Hindlimb muscle (tissue), 1 donor: ENCODE measurements at places on chromosomes 11 and 22.

DNA sequence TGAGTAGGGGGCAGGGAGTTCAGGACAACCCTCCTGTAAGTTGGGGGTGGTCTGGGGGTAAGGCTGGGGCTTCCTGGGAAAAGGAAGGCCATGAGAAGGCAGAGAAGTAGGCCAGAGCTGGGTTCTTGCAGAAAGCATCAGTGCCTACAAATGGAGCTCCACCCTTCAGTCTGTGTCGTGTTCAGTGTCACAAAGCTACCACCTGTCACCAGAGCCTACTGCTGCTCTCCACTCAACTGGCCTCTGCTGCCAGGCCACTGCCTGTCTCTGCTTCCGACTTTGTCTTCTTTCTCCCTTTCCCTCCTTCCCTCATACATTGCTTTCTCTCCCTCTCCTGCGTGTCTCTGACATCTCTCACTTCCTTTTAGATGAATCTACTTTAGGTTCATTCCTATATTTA is 3.4 kb upstream of the WBP2NL start:
- DNase-seq, result no peak

GRCh38 chr11:110199184-110199981 is 97.0 kb downstream of the RDX start:
- DNase-seq, result no peak

GRCh38 chr11:68963779-68964178 is 17.0 kb downstream of the MRGPRD start:
- DNase-seq, result no peak

DNA sequence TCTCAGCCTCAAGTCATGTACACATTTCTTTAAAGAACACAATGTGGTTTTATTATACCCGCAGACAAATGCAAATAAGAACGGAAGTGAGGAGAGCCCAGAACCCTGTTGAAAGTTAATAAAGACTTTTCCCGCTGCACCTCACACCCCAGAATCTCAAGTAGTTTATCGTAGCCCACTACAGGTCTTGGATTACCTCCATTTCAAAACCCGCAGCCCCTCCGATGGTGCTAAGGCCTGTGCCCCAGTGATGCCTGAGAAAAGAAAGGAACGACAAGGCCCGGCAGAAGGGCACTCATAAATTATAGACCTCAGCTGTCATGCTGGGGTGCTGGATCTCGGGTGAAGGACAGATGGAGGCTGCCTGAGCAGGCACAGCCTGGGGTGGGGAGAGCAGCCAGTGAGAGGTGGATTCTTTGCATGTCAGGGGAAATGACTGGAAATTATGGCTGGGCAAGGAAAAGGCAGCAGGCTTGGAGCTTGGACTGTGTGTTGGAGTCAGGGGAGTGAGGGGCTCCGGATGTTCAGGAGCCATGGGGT is 354.1 kb downstream of the NTM start:
- no peak for DNase-seq

- DNase-seq, result no peak
Observed at GRCh38 chr11:130872981-130873380, 43.3 kb downstream of the SNX19 start.

DNA sequence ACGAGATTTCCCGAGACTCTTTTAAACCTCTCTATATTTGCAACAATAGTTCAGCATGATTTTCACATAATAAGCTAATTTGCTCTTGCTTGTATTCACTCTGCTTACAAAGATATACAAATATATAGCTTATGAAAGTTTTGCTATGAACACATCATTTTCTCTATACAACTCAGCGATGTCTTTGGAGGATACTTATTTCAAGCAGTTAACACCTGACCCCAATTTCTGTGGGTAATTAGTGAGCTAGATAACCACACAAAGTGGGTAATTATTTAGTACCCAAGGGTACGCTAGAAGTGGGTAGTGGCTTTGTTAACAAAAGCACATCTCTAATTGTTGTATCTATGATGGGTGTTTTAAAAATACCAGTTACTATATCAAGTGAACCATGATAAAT is 12.3 kb downstream of the BLID start:
- DNase-seq, result no peak

GRCh38 chr11:79939111-79939510 is 498.3 kb upstream of the TENM4 start:
- no peak for DNase-seq

GRCh38 chr22:19579115-19579811 is 55.1 kb upstream of the CLDN5 start:
- DNase-seq, result no peak

DNA sequence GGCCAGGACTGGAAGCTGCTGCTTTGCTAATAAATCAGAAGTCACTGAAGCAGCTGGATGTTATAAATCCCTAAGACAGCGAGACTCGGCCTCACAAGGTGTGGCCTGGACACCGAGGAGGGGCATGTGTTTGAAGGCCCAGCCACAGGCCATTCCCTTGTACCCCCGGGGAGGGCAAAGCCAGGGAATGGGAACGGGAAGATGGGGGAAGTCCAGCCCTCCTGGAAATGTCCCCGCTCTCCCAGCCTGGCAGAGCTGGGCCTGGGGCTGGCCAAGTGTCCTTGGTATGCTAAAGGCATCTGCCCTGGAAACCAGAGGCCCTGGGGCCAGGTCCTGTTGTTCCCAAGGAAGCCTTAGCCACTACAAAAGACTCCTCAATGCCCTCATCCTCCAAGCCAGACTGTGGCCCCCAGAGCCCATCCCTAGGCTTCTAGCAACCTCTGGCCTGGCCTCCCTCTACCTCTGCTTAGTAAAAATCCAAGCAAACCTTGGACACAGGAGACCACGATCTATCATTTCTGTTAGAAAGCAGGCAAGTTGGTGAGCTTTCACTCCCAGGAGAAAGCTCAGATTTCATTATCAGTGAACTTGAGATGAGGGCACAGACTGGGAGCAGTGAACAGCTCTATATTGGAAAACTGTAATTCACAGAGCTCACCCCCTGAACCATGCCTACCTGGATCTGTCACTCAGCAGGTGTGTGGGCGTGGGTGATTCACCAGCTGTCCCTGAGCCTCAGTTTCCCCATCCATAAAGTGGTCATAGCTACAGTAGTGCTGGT is 11.0 kb downstream of the CHST1 start:
- DNase-seq, result no peak

DNA sequence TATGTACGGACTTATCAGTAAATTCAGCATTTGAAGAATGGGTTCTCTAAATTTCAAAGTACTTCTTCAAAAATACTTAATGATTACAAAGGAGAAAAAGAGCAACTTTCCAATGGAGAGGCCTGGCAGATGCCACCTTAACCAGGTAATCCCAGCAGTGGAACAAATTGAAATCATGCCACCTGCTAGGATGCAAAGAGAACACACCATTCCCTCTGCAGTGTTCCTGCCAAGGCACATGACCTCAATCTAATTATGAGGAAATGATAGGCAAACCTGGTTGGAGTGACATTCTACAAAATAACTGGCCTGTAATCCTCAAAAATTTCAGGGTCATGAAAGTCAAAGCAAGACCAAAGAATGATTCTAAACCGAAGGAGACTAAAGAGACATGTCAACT is 21.5 kb downstream of the TNRC6B start:
- no peak for DNase-seq

DNA sequence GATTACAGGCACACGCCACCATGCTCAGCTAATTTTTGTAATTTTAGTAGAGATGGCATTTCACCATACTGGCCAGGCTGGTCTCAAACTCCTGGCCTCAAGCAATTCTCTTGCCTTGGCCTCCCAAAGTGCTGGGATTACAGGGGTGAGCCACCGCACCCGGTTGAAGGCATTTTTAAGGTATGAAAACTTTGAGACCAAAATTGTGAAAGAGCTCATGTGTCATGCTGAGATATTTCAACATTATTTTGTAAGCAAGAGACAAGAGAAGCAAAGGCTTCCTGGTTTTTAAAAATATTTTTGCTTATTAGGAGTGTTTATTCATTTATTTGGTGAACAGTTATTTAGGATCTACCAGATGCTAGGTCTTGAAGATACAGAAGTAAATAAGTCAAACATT is 6.8 kb downstream of the NHERF4 start:
- no peak for DNase-seq

DNA sequence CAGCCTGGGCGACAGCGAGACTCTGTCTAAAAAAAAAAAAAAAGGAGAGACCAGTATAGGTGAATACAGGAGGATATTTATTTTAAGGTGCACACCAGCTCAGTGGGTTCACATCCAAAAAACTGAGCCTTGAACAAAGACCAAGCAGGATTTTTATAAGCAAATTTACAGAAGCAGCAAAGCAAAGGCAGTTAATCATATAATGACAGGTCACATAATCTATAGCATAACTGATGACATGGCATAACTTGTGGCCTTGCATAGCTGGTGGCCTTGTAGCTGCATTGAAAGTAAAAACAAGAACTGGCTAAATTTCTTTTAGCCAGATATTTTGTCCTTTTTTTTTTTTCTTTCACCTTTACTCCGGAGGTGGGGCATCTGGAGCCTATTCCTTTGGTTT is 2.7 kb upstream of the PLAAT3 start:
- no peak for DNase-seq
